ENCODE measurements at places on chromosomes 12 and 14.

- no peak for DNase-seq
Observed at GRCh38 chr14:68781161-68782021, 11.5 kb downstream of the ZFP36L1 start.

- peak; percentile 28 for DNase-seq
Observed at GRCh38 chr14:31025367-31026076, at the start of gene AP4S1. TSS of gene AP4S1 (plus strand) at chr14:31025649. CDS start at chr14:31066197, 40,548 bp downstream.

DNA sequence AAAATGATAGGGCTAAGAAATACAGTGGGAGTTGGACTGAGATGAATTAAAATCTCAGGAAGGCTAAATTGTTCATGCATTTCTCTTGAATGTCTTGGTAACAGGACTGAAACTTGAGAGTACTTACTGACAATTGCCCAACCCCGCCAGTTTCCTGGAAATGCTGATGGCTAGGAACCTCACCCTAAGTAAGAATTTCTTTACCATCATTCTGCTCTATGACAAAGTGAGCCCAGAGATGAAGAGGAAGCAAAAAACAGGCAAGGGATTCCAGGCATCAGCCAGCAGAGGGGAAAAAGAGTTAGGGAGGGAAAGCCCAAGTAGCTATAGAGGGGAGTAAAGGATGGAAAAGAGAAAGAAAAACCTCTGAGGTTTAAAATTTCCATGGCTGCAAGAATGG lies 397.7 kb downstream of the MDGA2 start:
- no peak for DNase-seq

DNA sequence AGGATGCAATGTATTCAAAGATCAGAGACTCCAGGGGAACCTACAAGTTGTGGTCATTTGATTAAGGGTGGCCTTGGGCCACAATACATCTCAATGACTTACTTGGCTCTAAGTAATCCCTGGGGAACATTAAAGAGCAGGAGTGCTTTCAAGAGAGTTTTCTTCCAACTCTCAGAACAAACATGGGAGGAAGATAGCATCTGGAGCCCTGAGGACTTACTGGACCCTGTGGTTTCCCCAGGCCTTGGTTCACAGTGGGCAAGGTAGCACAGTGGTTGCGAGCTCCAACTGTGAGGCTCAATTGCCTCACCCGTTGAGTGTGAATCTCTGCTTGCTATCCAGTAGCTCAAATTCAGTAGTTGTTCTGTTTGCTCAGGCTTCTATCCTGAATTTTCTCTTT lies 32.4 kb downstream of the STXBP6 start:
- no peak for DNase-seq

DNA sequence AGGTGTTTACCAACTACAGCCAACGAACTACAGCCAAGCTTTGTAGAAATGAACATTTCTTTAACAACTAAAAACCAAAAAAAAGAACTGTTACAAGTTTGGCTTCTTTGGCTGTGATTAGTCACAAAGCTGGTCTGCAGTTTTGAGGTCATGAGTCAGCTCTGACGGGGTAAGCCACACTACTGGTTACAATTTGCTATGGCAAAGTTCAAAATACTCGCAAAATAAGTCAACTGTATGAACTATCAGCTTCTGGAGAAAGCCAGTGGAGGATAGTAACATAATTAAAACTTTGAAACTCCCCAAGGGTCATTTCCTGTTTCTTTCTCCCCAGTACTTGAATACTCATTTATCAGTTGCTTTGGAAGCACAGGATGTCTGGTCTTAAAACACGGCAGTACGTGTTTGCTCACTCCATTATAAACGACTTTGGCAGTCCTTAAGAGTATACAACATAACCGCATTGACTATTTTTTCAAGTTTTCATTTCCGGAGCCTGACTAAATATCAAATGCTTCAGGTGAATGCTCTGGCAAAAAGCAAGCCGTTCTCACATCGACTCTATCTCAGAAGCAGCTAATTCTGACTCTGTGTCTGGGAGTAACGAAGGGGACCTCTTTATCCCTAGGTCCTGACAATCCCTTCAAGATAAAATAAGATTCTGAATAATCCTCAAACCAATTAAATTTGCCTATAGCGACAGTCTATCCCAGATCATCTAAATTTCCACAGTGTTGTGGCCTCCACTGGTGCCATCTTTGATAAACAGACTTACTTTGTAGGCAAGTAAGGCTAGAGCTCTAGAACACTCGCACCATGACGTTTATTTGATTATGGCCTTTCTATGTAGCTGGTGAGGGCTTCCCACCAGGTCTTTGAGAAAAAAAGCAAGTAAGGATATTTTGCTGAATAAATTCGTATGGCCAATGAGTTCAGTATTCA lies 10.6 kb downstream of the PHLDA1 start:
- DNase-seq: no peak

GRCh38 chr14:103232031-103232808 lies 101.8 kb upstream of the EIF5 start:
- DNase-seq: no peak

GRCh38 chr12:84785281-84785680 lies 127.3 kb downstream of the SLC6A15 start:
- DNase-seq: no peak

- DNase-seq: no peak
Observed at GRCh38 chr14:52240623-52241022, 26.9 kb upstream of the PTGDR start.

- DNase-seq: no peak
Observed at GRCh38 chr14:91158091-91158790, 44.4 kb downstream of the DGLUCY start.

- no peak for DNase-seq
Observed at GRCh38 chr12:55694651-55695050, 13.1 kb downstream of the ITGA7 start.

- peak; percentile 44 for DNase-seq
Observed at GRCh38 chr14:52080808-52081755, 12.2 kb upstream of the NID2 start.

DNA sequence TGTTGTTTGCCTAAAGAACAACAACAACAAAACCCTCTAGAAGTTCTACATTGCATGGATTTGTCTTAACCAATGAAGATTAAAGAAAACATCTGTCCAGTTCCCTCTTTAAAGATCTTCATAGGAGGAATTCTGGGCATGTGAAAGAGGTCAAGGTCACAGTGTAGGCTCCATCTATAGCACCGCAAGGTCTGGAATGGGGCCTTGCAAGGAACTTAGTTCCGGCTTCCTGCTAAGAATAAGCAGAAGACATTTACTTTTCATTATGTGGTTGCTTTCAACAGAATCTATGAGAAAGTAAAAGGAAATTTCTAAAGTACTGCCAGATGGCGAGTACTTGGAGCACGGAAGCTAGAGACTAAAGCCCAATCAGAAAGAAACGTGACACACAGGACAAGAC lies 57.2 kb upstream of the GNPNAT1 start:
- DNase-seq: no peak

DNA sequence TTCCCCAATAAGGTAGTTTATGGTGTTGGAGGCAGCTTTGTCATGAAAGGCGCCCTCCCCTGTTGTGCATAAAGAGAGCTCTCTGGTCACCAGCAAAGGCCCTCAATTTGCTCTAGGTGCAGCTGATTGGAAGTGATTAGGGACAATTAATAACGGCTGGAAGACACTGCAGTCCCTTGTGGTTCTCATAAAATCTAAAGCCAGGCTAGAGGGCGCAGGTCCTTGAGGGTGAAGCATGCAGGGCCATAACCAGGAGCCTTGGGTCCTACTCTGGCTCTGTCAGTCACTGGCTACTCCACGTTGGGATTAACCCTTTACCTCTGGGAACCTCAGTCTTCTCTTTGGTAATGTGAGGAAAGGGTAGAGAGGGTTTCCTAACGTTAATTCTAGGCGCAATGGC lies 1.9 kb downstream of the DAAM1 start:
- peak; percentile 3 for DNase-seq

DNA sequence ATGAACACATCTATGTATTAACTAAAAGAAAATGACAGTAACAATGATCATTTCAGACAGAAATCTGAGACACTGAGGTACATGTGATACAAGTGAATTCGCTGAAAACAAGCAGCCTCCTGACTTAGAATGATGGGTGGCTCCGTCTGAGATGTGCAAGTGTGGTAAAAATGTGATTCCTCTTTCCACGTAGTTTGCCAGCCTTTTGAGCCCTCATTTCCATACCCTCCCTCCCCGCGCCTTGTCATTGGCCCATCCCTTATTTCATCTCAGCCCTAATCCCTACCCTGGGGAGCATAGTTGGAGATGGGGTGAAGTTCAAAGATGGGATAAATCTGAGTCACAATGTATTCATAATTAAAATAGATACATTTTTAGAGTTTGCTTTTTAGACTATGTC lies 107.8 kb downstream of the BMP4 start:
- DNase-seq: no peak

DNA sequence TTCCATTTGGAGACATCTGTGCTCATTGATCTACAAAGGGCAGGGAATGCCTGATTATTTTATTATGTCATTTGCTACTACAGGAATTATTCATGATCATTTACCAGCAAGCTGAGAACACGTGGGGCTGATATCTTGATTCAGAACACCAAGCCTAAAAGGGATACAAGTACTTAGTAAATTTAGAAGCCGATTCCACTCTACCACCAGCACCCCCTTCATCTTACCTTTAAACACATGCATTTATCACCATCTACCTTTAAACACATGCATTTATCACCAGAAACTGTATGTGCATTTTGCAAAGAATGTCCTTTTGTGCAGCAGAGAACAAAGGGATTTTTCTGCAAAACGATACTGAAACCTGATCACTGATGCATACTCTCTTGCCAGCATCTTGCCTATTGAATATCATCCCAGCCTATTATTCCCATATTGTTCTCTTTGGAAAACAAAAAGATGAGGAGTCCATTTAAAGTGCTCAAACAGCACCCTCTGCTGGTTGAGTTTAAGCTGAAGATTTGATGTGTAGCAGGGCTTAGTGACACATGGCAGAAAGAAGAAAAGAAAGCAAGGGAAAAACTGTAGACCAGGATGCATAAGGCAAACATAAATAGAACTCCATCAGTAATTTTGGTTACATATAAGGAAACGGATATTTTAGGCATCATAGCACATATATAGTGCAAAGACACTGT lies 132.6 kb upstream of the PLEKHG7 start:
- DNase-seq: peak; percentile 72

- DNase-seq: peak; percentile 9
Observed at GRCh38 chr14:23183479-23183878, at the start of gene SLC7A8. TSS of gene SLC7A8 (minus strand) at chr14:23183660. CDS start at chr14:23182914, 746 bp downstream.

DNA sequence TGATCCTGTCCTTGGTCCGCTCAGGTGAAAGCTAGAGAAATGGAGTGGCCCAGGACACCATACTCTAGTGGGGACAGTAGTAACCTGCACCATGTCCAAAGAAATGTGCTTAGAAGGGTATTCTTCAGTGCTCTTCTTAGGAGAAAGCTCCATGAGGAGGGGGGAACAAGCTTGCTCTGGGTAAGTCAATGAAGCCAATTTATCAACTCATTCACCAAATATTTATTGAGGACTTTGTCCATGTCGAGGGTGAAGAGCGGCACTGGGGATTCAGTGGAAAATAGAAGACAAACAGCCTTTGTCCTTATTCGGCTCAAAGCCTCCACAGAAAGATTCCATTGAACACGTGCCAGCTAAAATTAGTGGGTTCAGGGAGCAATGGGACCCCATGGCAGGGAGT lies 677.8 kb downstream of the BCL11B start:
- no peak for DNase-seq

DNA sequence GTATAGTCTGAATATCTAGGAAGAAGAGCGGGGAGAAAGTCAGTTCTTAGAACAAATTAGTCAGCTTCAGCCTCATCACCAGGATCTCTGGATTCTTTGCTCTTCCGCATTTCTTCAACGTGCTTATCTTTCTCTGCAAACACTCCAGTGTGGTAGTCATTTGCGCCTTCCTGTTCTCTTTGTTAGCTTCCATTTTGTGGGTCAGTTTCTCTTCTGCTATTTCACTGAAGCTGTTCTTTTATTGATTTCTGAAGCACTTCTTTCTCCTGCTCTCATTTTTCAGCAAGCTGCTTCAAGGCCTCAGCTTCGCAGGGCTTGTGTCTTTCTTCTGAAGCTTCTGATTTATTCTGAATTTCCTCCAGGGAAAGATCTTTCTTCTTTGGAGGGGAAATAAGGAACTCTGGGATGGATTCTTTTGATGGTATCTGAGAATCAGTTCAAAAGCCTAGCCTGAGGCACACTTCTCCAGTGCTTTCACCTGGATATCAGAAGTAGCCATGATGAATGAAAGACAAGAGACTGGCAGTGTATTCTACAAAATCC lies 13.5 kb downstream of the AMN1 start:
- DNase-seq: no peak

DNA sequence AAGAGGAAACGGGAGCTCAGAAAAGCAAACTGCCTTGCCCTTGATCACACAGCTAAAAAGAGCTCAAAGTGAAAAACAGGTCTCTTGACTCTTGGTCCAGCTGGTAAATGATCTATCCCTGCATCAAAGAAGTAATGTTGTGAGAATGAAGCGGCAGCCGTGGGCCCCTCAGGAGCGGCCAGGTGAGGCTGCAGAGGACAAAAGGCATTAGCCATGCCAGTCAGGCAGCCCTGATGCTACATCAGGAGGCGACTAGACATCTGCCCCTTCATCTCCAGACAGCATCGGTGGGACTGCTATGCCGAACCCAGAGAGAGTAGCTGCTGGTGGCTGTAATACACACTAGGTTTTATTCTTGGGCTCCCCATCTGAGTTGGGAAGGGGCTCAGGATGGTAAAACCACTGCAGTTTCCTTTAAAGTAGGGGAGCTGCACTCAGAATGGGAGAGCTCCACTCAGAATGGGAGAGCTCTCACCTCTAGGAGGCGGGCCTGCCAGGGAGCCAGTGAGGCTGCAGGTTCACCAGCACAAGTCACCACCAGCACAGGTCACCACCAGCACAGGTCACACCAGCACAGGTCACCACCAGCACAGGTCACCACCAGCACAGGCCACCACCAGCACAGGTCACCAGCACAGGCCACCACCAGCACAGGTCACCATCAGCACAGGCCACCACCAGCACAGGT lies 120.1 kb downstream of the TSPAN9 start:
- DNase-seq: no peak
